GF-D8 (cell line): ENCODE measurements at places on chromosomes 4 and X.

- no peak for DNase-seq
These were observed 5.9 kb upstream of the STIM2 start for GRCh38 chr4:26854701-26855100.

DNA sequence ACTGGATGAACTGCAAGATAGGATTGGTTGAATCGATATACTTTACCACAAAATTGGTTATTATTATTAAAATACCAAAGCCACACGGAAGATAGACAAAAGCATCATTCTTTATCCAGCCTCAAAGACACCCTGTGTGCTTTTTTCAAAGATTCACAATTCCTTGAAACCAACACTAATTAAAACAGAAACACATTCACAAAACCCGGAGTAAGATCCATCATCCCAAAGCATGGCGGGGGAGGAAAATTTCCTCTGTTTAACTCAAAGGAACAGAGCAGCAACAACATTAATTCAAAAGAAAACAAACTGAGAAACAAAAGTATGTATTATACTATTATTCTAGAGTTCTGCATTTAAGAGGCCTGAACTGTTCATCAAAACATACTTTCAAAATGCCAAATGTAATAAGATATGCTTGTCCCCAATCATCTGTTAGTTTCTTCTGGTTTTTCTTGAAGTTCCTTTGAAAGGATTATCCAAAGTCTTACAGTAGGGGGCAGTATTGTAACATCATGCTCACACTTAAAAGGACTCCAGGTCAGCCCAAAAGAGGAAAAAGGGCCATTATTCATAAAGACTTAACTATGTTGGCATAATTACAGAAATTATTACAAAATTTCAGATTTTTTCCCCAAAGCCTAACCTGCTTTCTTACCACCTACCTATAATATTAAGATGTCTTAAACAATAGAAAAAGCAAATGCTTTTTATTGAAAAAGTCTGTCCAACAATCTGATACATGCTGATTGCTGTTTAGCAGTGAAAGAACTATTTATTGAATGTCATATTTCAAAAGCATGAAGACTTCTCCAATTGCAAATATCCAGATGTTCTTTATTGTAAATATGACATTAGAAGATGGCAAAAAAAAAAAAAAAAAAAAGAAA lies 168.7 kb downstream of the SCFD2 start:
- peak; percentile 41 for DNase-seq

- peak; percentile 23 for DNase-seq
These were observed 80.8 kb downstream of the HMGN5 start for GRCh38 chrX:81120936-81121371.

DNA sequence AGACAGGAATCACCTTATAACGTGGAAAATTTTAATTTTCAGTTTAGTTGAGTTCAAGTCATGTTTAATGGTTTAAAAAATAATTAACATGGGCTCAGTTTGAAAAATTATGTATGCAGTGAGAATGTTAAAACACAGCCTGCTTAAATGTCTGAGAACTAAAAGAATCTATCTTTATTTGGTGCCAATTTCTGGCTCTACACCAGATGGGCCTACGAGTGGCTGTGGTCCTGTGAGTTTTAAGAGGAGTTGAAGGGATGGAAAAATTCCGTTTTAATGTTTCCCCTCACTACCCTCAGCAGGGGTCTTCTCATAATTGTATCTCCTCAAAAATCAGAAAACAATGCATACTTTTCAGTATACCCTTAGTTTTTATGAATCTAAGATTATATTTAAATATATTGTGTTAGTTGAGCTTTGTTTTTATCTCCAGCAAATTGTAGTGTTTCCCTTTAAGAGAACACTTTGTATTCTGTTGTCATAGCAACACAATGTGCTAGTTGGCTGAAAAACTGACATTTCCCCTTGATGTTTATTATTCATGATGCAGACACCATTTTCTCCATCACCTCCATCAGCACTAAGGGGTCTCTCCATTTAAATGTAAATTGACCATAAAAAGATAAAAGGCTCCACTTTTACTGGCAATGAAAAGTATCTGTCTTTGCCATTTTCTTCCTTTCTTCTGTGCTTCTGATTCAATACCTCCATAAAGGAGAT lies 393.5 kb upstream of the GRIA3 start:
- no peak for DNase-seq

- no peak for DNase-seq
These were observed 29.3 kb downstream of the SH3RF1 start for GRCh38 chr4:169241464-169241863.

DNA sequence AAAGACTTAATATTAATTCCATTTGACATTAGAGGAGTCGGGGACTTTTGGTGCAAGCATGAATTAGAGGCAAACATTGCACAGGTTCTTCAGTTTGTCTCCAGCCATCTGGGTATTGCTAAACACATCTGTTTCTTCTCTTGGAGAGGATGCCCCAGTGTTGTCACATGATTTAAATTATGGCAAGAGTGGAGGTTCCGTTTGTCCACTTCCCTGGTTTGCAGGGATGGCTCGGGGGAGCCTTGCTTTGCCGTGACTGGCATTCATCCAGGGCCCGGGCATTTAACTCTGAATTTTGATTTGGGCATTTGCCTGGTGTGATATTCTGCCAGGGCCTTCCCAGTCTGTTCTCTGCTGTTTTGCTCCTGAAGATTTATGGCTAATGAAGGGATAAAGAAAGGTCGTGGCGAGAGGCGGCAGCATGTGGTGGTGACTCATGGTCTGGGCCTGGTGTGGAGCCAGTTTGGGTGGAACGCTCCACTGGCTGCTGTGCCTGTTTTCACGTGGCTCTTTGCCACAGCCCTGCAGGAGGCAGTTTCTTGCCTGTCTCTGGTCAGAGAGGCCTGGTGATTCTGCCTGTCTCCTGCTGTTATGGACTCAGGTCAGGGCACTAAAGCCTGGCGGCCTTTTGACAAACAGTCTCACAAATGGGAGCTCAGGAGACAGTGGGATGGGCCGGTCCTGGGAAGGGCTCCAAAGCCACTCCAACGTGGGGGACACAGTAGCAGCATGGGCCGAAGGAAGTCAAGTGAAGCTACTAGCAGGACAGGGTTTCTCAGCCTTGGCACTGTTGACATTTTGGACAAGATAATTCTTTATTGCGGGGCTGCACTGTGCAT lies 99.4 kb upstream of the PGRMC2 start:
- DNase-seq: no peak

GRCh38 chr4:174549721-174550120 lies 27.4 kb upstream of the HPGD start:
- no peak for DNase-seq

- no peak for DNase-seq
These were observed 27.7 kb downstream of the RGS12 start for GRCh38 chr4:3320361-3321023.

DNA sequence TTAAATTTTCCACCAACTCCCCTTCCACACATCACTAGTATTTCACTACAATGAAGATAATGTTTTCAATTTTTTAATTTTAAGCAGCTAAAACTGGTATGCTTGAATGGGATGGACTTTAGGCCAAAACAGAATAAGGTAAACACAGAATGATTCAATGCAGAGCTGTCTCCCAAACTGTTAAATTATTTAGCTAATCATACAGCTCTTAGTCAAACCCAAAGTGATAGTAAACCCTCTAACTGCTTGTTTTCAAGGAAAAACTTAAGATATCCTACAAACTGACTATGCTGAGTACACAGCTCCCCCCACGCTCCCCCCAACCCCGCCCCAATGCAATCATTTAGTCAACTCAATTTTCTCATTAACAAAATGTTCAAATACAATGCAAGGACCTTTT lies 30.2 kb downstream of the CNOT6L start:
- DNase-seq: no peak

GRCh38 chr4:7367864-7368277 lies 66.9 kb downstream of the PSAPL1 start:
- no peak for DNase-seq

- DNase-seq: no peak
These were observed 285.9 kb downstream of the GBA3 start for GRCh38 chr4:22978656-22979055.
